ENCODE measurements at places on chromosomes 5 and 9.

DNA sequence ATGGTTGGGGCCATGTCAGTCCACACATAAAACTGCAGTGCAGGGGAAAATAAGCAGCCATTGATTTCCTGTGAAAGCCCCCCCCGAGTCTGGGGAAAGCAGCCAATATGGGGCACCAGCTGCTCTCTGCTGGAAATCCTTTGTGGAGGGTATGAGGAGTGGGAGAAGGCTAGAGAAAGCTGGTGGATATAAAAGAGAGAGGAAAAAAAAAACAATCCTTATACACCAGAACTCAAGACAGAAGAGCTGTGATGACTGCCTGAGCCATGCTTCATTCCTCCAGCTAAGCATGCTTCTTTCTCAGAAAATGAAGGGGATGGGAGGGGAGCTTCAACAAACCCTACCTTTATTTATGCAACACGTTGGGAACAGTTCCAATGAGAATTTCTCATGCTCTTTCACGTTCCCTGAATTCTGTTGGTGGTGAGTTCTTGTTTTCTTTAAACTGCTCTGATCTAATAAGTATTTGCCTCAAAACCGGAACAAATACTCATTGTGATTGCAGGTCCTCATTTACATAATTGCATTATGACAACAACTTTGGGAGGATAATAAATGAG, 688.0 kb upstream of the SEMA6A start:
- no peak for DNase-seq

DNA sequence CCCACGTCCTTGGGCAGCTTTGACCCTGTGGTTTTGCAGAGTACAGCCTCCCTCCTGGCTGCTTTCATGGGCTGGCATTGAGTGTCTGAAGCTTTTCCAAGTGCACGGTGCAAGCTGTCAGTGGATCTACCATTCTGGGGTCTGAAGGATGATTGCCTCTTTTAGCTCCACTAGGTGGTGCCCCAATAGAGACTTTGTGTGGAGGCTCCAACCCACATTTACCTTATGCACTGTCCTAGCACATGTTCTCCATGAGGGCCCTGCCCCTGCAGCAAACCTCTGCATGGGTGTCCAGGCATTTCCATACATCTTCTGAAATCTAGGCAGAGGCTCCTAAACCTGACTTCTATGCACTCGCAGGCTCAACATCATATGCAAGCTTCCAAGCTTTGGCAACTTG, 644.2 kb upstream of the CDH9 start:
- DNase-seq, result no peak

DNA sequence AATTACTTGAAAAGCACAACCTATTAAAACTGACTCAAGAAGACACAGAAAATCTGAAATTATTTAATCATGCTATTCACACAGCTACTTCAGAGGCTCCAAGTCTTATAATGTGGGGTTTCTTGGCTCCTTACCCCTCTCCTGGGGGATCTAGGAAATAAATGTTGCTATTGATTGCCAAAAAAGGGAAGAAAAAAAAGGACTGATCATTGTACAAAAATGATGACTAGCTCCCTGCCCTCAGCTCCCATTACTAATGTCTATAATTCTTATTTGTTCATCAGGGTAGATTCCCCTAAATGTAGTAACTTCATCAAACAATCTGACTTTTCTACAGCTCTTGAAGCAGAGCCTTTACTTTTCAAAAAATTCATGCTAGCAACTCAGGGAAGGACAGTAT, 3.3 kb upstream of the SMC5 start:
- no peak for DNase-seq

DNA sequence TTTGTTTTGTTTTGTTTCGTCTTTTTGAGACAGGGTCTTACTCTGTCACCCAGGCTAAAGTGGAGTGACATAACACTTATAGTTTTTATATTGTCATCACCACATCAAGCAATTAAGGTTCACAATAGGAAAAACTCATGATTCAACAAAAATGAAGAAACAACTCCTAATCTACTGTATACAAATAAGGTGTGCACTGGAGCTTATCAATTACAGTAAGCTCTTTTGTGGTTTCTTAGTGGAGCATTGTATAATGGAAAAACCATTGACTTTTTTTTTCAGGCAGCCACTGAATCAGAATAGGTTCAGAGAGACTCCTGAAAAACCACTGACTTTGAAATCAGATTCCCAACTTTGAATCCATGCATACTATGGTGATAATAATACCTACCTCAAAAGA, 10.8 kb upstream of the PLIN2 start:
- no peak for DNase-seq

DNA sequence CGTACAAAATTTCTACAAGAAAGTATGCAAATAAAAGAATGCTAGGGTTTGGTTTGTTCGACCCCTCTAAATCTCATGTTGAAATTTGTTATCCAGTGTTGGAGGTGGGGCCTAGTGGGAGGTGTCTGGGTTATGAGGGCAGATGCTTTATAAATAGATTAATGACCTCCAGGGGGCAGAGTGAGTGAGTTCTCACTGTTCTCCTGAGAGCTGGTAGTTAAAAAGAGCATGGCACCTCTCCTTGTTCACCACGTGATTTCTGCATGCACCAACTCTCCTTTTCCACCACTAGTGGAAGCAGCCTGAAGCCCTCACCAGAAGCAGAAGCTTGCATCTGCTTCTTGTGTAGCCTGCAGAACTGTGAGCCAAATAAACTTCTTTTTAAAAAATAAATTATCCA, 50.4 kb upstream of the FAM170A start:
- DNase-seq, result no peak

DNA sequence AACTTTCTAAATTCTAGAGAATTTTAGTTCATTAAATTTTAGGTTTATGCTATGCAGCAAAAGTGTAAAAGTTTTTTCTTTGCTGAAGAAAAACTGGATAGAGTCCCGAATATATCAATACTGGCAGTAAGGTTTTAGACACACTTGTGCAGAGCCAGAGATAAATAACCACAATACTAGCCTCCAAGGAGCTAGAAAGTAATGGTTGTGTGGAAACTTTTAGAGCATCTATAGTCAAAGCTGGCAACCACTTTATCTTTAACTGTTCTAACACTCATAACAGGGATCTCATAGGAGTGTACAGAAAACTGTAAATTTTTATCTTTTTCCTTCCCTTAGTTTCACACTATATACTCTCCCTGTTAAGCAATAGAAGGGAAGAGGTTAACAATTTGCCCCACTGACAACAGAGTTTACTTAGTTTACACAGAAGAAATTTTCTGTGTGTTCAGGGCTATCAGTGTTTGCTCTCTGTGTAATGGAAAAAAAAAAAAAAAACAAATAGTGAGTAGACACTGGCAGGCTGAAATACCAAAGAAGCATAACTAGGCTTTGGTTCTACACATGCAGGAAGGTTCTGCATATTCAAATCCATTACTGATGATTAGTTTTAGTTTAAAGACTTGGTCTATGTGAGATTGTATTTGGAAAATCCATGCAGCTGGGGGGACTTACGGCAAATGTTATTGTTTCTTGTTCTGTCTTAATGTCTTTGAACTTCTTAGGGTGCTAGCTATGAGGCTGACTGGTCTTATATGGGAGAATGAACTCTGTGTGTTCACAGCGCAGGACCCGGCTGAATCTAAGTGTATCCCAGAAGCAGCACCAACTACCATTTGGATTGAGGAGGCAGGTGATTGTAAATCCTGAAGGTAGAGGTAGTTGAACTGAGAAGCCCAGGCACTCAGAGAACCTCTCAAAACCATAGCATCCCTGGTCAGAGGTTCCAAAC, 187.6 kb downstream of the PCSK1 start:
- DNase-seq, result no peak

DNA sequence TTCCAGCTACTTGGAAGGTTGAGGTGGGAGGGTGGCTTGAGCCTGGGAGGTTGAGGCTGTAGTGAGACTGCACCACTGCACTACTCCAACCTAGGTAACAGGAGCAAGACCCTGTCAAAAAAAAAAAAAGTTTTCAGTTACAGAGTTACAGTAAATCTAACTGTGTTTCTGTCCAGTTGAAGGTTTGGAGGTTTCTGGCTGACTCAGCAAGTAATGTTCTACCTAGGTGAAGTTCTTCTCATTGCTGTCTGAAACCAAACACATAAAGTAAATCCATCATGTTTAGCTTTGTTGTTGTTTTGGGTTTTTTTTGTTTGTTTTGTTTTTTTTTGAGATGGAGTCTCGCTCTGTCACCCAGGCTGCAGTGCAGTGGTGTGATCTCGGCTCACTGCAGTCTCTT, 7.9 kb upstream of the ANKHD1 start:
- no peak for DNase-seq

GRCh38 chr5:58794875-58795274, 212.0 kb downstream of the RAB3C start:
- no peak for DNase-seq

GRCh38 chr5:6450319-6450833, 1.7 kb downstream of the UBE2QL1 start:
- DNase-seq, result no peak

DNA sequence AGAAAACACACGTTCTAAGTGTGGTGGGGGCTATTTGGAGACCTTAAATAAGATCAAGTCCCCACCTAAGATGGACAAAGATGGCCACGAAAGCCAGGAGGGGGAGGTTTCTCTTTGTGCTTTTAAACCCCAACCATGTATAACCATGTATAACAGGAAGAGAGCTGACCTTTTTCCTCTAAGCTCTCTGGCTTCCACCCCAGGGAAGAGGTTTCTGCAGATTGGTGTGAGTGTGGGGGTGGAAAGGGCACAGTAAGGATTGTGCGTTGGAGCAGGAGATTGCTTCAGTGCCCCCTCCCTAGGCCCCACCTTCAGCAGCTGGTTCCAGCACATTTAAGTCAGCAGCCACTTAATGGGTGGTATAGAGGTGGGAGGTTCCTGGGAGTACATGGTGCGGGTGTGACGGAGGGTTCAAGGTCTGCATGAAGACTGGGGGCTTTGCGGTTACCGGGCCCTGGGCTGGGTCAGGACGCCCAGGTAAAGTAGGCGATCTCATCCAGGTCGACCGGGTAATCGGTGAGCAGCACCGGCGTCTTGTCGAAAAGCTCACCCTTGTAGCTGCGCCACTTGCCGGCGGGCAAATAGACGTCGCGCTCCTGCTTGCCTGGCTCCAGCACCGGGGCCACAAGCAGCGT, 6.2 kb downstream of the MYORG start:
- no peak for DNase-seq

DNA sequence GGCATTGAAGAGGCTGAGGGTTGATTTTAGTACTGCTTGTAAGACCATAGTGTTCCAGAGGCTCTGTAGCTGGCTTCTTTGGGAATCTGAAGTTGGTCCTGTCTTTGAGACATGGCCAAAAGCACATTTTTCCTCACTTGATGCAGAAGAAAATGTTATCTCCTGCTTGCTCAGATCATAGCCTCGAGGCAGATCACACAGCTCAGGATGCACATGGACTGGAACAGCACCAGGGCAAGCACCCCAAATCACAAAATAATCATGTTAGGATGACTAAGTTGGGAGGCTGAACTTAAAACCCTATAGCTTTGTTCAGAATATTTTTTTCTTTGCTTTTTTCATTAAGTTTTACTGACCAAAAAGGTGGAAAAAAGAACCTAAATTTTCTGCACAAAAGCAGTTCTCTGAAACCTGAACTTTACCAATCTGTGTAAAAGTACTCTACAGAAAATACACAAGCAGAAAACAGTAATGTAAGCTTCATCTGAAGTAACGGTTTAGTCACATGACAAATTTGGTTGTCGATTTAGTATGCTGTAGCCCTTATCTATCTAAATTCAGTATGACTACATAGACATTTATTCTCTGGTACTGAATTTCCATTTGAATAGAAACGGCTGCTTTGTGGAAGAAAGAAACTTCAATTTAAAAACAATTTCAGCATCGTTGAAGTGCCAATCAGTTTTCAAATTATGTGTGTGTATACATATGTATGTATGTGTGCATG, 3.4 kb downstream of the KLHL9 start:
- no peak for DNase-seq

DNA sequence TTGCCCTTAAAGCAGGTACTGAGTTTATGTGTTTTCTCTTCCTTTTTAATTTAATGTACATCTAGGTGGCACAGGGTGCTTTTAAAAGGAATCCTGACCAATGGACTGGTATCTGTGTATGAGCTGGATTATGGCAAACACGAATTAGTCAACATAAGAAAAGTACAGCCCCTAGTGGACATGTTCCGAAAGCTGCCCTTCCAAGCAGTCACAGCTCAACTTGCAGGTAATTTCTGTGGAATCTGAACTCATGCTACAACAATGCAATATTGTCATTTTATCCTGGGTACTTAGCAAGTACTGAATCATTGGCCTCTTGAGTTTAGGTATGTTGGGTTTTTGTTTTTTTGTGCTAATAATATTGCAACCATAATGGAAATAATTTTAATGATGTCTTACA, 14.4 kb upstream of the TMOD1 start:
- no peak for DNase-seq

DNA sequence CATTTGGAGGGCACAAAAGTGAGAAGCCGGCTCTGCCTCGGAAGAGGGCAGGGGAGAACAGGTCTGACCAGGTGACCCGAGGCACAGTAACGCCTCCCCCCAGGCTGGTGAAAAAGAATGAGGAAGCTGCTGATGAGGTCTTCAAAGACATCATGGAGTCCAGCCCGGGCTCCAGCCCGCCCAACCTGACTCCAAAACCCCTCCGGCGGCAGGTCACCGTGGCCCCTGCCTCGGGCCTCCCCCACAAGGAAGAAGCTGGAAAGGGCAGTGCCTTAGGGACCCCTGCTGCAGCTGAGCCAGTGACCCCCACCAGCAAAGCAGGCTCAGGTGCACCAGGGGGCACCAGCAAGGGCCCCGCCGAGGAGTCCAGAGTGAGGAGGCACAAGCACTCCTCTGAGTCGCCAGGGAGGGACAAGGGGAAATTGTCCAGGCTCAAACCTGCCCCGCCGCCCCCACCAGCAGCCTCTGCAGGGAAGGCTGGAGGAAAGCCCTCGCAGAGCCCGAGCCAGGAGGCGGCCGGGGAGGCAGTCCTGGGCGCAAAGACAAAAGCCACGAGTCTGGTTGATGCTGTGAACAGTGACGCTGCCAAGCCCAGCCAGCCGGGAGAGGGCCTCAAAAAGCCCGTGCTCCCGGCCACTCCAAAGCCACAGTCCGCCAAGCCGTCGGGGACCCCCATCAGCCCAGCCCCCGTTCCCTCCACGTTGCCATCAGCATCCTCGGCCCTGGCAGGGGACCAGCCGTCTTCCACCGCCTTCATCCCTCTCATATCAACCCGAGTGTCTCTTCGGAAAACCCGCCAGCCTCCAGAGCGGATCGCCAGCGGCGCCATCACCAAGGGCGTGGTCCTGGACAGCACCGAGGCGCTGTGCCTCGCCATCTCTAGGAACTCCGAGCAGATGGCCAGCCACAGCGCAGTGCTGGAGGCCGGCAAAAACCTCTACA, 11.8 kb downstream of the QRFP start:
- no peak for DNase-seq

GRCh38 chr5:128538250-128539037, 399 bp upstream of the FBN2 start:
- peak; percentile 50 for DNase-seq

DNA sequence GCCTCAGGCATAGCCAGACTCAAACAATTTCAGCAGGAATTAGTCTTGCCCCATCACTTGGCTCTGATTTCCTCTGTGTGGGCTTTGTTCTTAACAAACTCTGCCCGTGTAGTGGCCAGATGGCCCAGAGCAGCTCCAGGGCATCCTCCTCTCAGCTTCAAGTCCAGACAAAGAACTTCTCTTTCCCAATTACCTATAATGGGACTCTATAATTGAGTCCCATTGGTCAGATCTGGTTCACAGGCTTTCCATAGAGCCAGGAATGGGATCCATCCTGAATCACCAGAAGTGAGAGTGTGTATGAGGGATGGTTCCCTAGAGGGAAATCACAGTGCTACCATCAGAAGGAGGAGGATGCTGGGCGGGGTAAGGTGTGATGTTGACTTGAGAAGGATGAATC, 515.8 kb downstream of the KIF4B start:
- DNase-seq, result no peak

Measured in ureter (tissue), 1 donor.